ENCODE measurements at places on chromosomes 1 and 21.

DNA sequence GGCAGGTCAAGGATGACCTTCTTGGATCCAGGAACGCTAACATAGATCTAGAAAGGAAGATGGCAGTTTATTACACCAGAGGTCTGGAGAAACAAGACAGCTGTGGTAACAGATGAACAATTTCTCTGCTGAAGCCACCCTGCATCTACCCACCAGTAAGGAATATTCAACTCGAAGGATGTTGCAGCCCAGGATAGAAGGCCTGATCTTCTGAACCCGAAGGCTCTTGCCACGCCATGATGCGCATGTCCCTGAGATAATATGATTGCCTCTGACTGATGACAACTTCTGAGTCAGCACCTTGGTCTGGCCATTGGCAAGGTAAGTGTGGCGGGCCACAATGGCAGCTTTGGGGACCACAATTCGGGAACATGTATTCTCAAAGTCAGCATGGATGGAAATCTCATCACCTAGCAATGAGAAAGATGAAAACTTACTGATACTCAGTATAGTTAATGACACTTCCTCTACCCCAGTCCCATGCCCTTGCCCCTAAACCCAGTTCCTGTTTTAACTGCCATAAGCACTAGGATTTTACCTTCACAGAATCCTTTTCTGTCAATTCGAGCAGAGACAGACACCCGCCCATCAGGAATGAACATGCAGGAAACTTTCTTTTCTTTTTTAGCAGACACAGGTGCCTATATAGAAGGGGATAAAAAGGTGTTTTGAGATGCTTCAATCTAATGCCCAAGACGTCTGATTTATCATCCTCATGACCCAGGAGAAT is 1.8 kb downstream of the TXNIP start:
- DNase-seq: no peak

DNA sequence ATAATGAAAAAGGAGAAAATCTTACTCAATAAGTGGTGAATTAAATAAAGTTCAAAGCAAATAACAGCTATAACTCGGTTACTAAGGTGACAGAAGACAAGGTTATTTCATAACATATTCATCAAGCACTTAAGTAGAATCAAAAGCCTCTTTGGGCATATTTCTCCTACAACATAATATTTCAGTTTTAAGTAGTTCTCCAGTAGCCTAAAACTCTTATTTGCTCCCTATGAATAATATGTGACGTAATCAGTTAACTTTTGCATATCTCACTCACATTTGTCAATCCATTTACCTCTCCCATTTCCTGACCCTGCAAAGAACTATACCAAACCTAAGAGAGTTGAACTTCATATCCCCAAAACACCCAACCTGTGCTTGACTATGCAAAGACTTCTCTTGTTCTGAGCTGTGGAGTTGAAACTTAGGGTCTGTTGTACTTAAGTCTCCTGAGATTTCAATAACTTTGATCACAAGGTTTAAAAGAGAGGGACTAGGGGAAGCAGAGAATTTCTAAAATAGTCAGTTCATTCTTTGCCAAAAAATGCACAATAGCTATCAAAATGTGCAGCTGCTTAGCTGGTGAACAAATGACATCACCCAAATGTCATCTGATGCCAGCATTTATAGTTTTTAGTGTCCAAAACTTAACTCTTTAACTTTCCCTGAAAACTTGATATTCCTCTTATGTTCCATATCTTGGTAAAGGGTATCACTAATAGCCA is 37.2 kb downstream of the TTLL7 start:
- DNase-seq: no peak

- DNase-seq: peak; percentile 11
Observed at GRCh38 chr1:151060657-151061421, 642 bp downstream of the MLLT11 start.

- no peak for DNase-seq
Observed at GRCh38 chr1:208747979-208748378, 503.8 kb upstream of the PLXNA2 start.

DNA sequence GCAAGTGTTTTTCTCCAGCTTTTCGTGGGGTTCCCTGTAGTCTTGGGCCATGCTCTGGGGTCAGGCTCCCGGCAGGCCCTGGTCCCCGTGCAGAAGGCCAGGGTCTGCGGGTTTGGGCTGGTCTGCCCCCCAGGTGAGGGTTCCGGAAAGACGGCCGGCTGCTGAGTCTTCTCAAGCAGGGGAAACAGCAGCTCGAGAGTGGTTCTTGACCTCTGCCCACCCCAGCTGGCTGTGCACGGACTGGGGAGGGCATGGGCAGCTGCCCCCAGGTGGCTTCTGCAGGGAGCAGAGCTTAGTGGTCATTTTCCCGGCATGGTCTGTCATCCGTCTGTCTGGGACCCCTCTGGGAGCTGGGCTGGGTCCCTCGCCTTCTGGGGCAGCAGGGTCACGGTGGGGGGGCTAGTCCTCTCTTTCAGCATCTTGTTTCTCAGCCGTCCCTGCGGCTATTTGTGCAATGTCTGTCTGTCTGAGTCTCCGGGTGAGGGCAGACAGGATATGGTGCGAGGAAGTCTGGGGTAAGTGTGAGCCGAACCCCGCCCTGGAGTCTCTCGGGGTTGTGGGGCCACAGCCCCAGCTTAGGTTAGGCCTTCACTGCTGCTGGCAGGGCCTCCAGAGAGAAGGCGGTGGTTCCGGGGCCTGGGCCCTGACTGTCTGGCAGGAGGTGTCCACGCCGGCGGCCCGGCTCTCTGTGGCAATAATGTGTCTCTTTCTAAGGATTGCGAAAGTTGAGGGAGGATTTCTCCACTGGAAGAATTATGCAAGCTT is 6.1 kb downstream of the SKI start:
- DNase-seq: peak; percentile 71

- DNase-seq: no peak
Observed at GRCh38 chr1:156692441-156692924, 12.9 kb downstream of the CRABP2 start.

DNA sequence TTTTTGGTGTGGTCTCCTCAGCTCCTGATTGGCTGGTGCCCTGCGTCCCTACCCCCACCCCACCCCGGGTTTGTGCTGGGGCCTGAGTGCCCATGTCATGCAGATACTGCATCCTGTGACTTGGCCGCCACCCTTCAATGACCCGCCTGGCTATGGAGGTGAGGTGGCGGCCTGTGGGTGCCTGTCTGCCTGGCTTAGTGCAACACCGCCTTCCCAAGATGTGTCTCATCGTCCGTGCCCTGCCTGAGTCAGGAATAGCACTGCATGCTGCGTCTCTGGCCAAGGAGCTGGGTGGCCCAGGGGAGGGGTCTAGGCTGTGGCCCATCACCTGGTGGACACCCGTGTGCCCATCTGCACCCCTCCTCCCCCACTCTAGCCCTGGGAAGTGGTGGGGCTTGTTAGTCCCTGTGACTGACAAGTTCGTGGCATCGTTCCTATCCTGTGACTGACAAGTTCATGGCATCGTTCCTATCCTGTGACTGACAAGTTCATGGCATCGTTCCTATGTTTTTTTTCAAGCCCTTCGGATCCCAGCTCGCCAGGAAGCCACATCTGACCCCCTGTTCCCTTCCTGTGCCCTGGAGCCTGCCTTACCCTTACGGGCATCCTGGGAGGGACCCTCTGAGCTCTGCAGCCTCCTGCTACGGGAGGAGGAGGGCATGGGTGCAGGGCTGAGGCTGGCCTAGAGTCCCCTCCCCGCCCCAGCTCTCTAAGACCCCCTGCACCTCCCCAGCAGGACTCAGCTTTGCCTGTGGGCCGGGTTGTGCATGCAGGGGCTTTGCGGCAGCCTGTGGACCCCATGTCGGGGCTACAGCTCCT is 7.5 kb downstream of the SLX9 start:
- no peak for DNase-seq

GRCh38 chr1:86396498-86396890 is 371 bp upstream of the ODF2L start:
- DNase-seq: peak; percentile 44

DNA sequence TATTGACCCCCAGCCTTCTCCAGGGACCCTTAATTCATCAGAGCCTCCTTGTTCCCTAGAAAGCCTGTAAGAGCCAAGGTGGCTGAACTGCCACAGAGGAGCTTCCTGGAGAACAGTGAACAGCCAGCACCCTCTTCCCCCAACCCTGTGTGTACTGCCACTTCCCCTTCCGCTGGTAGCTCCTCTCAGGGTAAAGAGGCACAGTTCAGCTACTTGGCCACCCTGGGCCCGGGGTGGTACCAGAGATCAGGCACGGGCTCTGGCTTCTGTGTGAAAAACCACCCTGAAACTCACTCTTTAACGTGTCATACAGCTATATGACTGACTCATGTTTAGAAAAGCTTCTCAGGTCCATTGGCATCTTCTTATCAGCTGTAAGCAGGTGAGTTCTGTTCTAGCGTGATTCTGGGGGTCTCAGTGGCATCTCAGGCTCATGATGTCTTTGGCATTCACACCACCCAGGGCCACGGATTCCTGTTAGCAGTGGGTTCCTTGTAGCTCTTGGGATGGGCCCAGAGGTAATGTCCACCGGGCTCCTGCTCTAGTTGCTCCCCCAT is 22.4 kb downstream of the ARMH1 start:
- no peak for DNase-seq

DNA sequence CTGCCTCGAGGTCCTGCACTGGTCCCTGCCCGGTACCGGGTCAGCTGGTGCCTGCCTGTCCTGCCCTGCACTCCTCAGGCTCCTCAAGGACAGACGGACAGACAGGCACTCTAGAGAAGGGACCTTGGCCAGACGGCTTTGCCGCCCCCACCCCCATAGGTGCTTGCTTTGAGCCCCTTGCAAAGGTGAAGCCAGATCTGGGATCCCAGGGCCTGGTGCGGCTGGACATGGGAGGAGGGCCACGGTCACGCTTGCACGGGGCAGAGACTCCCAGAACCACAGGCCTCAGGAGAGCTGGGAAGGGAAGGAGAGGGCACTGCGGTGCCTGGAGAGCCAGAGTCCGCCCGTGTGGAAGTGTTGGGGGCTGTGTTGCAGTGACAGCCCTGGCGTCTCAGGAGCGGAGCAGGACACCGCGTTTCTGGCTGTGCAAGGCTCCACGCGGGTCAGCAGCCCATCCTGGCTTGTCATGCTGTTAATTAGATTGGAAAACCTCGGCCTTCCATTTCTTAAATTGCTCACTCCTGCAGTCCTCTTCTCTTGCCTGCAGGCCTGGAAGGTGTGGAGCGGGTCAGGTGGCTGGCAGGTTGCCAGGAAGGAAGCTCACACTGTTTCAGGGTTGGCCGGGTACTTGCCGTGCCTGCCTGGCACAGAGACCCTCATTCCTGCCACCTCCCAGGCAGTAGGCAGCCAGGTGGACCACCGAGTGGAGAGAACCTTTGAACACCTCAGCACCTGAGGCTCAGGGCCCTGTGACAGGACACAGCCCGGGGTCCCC is 16.3 kb downstream of the COL18A1 start:
- no peak for DNase-seq

DNA sequence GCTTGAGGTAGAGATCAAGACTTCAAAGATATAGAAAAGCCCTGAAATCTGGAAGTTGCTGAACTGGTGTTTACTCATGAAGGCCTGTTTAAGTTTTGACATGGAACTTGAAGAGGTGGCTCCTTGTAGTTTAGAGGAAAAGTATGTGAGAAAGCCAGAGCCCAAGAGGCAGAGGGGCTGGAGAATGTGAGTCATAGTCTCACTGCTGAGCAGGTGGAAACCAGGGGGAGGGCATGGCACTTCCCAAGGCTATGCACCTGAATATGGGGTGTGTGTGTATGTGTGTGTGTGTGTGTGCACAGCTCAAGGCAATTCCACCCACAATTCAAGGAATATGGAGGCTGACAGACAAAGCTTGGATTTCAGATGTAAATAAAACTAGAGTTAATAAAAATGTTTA is 46.8 kb upstream of the C1orf198 start:
- DNase-seq: no peak

GRCh38 chr1:22975694-22976093 is 3.0 kb upstream of the LACTBL1 start:
- DNase-seq: no peak

DNA sequence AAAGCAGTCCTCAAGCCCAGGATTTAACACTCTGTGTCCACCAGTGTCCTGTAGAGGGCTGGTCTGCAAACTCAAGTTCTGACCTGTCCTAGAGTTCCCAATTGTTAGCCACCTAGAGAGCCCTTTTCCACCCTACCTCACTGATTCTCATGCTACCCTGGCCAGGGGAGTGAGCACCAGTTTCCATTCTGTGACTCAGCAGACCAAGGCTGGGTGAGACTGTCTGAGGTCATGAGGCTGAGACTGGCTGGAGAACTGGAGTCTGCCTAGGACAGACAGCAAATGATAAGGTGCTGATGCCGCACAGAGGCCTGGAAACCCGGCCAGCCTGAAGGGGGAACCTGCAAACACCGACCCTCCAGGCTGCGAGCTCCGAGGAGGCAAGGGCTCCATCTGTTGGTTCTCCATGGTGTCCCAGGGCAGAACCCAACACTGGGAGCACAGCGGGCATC is 13.7 kb downstream of the GLIS1 start:
- no peak for DNase-seq

- DNase-seq: no peak
Observed at GRCh38 chr1:14660801-14661200, 62.3 kb downstream of the KAZN start.

DNA sequence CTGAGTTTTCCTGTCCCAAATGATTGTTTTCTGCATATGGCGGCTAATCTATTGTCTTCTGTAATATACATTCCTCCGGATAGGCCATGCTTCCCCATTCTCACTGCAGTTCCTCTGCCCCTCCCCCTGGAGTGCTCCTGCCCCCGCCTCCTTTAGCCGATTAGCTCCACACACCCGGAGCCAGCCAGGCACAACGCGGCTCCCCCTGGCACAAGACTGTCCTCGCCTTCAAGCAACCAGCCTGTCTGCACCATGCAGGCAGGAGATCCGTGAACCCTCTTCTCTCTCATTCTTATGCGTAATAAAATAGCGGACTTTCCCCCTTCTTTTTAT is 18.0 kb downstream of the SERTAD4 start:
- DNase-seq: no peak

- DNase-seq: no peak
Observed at GRCh38 chr1:15370781-15371520, 38.7 kb upstream of the EFHD2 start.

- no peak for DNase-seq
Observed at GRCh38 chr1:234660536-234661316, 50.7 kb upstream of the IRF2BP2 start.

DNA sequence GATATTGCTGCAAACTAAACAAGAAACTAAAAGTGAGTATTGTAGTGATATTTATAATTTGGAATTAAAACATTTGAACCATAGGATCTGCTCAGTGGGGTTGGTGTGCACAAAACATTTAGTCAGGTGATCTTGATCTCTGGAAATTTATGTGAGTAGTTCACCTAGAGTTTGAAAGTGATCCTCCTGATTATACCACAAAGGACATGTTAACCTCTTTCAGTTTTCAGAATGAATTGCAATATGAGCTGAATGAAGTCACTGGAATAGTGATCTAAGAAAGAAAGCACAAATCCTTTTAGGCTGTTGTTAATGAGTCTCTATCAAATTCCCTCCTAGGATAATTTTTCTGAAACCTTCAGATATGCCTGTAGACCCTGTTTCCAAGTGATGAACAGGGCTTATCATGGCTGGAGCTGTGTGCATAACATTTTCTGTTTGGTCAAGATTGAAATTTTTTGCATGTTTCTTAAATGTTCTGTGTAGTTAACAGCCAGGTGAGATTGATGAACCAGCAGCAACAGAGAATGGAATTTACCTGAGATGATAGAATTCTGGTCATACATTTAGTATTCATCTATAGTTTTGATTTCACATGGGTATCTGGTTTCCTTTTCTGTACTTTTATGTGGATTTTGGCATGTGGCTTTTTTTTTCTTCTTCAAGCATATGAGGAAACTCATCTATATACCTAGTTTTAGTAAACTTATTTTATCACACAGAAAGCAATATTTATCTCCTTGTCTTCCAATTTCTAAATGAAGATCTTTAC is 25.5 kb downstream of the CDC14A start:
- no peak for DNase-seq

- DNase-seq: peak; percentile 21
Observed at GRCh38 chr1:108828074-108828961, 28.6 kb downstream of the AKNAD1 start.

- peak; percentile 75 for DNase-seq
Observed at GRCh38 chr1:15956150-15956549, 19.8 kb downstream of the ZBTB17 start.

All from bone marrow (tissue), 2 donors.